Right lung (tissue), 10 donors: ENCODE measurements at places on chromosomes 12 and 14.

- DNase-seq = no peak
Measured at GRCh38 chr12:21336656-21337055, 1.9 kb upstream of the SLCO1A2 start.

DNA sequence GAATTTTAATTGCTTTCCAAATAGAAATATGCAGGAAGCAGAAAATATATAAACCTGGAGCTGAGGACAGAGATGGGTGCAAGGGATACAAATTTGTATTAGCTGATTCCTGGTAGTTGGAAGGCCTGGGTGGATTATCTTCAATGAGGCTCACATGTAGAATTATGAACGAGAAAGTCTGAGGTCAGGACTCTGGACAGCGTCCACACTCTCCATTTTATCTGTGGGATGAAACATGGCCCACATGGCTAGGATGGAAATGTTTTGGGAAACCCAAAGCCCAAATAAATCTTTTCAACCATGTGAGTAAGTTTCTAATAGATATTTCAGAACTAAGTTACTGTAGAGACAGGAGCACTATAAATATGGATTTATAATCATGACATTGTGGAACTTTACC is 256.1 kb downstream of the APAF1 start:
- no peak for DNase-seq

- no peak for DNase-seq
Measured at GRCh38 chr12:50351120-50352043, 45.0 kb downstream of the FAM186A start.

DNA sequence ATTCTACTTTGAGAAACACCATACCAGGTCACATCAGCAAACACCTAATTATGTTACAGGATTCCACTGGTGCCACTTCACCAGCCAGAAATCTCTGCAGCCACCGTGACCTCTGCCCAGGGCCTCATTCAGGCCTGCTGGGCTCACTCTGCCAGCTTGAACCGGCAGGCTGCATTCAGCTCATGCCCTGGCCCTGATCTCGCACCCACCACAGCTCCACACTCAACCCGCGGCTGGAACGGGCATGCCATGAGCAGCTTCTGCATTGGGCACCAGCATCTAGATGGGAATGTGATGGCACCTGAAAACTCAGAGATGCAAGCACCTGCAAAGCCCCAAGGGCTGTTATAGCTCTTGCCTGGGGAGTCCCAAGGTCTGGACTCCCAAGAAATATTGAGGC is 168.7 kb downstream of the DPY19L2 start:
- DNase-seq = no peak

- DNase-seq = no peak
Measured at GRCh38 chr12:12356467-12356895, 397 bp upstream of the BORCS5 start.

- DNase-seq = no peak
Measured at GRCh38 chr14:103259801-103260628, 74.0 kb upstream of the EIF5 start.

- no peak for DNase-seq
Measured at GRCh38 chr12:24848941-24849477, 99.9 kb downstream of the BCAT1 start.

- peak; percentile 81 for DNase-seq
Measured at GRCh38 chr12:70002097-70002911, 177.3 kb downstream of the MYRFL start.

GRCh38 chr12:127820271-127820670 is 446.7 kb upstream of the TMEM132C start:
- no peak for DNase-seq

DNA sequence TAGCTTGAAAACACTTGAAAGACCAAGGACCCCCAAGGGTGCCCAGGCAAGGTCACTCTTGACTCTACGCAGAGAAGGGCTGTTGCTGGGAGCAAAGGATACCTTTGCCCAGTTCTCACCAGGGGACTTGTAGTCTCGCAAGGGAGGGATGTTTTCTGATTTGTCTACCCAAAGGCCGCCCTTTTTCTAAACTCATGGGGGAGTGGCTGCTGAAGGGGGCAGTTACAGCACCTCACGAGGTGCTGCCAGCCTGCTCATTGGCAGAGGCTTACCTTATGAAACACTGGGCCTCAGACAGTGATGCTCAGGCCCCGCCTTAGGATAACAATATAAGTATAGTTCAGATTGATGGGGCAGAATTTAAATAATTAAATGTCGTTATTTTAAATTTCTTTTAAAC is 107.0 kb downstream of the ETV6 start:
- no peak for DNase-seq

- no peak for DNase-seq
Measured at GRCh38 chr12:121814429-121815119, 10.8 kb downstream of the SETD1B start.

DNA sequence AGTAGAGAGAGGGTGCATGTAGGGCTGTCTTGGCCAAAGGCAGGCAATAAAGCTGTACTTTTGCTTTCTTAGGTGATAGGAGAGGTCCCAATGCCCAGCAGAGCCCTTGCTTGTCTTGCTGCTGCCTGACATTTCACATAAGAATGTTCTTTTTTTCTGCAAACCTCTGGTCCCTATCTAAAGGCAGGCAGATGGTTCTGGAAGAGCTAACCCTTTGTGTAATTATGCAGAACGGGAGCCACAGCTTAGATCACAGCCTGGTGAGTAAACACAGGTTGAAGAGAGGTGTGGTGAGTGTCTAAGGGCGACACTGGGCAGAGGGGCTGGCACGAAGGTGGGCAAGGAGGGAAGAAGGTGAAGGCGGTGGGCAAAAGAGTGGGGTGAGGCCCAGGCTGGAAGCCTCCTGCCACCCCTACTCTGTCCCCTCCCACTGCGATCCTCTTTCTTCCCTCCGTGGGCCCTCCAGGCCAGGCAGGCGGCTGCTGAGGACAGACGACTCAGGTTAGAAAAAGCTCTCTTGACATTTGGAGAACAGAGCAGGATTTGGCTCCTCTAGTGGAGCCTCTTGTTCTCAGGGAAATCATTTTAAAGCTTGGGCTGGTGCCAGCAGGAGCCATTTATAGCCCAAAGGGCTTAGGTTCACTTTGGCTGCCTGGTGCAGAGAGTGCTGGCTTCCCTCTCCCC is 42.8 kb downstream of the PRMT8 start:
- peak; percentile 58 for DNase-seq

GRCh38 chr14:31962920-31963319 is 114.2 kb upstream of the ARHGAP5 start:
- no peak for DNase-seq
